ENCODE measurements at places on chromosomes 13 and 19.

GRCh38 chr13:66001140-66001539 lies 1229.0 kb downstream of the PCDH9 start:
- DNase-seq, result no peak

GRCh38 chr13:53873558-53873957 lies 844.9 kb downstream of the OLFM4 start:
- DNase-seq, result no peak

GRCh38 chr19:57110592-57111328 lies 9.0 kb upstream of the USP29 start:
- no peak for DNase-seq

DNA sequence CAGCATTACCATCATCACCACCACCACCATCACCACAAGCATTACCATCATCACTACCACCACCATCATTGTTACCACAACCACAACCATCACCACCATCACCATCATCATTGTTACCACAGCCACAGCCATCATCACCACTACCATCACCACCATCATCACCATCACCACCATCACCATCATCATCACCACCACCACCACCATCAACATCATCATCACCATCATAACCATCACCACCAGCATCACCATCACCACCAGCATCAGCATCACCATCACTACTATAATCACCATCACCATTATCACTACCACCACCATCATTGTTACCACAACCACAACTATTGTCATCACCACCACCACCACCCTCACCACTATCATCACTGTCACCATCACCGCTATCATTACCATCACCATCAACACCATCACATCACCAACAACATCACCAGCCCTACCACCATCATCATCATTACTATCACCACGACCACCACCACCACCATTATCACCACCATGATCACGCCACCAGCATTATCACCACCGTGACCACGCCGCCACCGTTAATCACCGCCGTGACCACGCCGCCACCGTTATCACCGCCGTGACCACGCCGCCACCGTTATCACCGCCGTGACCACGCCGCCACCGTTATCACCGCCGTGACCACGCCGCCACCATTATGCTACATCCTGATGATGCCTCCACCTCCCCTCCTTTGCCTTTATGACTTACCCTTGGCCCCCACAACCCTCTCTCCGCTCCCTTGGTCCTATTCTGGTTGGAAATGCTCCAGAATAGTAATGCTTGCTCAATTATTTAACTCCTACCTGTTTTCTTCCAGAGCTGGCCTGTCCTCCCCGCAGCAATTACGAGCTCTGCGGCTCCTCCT lies 10.0 kb upstream of the FXYD3 start:
- no peak for DNase-seq

- DNase-seq, result no peak
Observed at GRCh38 chr19:49359851-49360820, 2.1 kb downstream of the TEAD2 start.

DNA sequence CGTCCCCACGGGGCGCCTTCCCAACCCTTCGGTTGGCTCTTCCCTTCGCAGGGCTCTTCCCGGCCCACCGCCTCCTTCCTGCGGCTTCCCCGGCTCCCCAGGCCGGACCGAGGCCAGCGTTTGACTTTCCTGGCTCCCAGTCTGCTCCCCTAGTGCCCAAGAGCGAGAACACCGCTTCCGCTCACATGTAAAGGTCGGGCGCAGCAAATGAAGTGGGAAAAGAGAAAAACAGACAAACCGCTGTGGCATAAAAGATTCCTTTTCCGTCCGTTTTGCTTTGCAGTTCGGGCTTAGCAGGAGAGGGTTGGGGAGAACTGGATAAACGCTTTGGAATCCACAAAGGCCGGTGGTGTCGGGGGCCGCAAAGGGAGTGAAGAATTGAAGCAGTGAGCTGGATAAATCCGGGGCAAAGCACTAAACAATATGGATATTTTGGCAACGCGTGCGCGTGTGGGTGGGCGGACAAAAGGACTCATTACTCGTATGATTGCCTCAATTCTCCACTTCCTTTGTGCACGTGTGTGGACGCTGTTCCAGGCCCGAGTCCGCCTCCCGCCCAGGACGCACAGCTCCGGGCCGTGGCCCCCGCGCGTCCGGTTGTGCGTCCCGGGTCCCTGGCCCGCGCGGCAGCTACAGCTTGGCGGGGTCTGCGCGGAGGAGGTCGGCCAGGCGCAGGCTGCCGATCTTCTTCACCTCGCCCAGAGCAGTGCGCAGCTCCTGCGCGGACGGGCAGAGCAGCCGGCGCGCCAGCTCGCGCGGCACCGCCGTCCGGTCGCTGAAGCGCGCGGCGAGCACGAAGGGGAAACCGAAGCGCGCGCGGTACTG lies 8.6 kb upstream of the CDX2 start:
- DNase-seq, result no peak

- no peak for DNase-seq
Observed at GRCh38 chr19:47152205-47152604, 21.6 kb downstream of the SAE1 start.

DNA sequence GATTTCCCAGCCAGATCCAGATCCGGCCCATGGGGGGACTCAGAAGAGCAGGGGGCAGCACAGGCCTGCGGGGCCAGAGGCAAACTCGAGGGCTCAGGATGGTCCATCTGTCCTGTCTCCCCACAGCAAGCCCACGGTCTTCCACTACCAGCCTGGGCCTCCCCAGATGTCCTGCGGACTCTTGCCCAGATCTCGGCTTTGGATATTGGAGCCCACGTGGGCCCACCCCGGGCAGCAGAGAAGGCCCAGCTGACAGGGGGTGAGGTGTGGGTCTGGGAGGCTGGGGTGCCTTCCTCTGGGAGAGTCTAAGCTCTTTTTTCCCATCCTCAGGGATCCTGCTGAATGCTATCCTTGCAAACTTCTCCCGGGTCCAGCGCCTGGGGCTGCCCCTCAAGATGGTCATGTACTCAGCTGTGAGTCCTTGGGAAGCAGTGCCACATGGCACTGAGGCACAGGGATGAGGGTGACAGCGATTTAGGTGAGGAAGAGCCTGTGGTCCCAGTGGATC lies 3.4 kb downstream of the ACP4 start:
- no peak for DNase-seq

DNA sequence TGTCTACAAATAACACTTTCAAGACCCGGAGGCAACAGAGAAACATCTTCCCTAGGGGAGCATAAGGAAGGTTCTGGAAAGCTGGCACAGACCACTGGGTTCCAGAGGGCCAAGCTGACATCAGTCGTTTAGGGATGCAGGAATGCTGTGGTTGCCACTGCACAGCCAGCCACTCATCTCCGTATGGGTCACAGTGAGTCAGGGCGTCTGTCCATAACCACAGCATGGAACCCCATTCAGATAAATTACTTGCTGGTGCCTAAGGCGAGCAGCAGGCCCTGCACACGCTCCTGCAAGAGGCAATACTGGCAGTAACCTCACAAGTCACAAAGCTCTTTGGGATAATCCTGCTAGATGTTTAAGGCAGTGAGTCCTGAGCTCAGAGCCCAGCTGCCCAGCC lies 140.9 kb upstream of the UBL3 start:
- no peak for DNase-seq

DNA sequence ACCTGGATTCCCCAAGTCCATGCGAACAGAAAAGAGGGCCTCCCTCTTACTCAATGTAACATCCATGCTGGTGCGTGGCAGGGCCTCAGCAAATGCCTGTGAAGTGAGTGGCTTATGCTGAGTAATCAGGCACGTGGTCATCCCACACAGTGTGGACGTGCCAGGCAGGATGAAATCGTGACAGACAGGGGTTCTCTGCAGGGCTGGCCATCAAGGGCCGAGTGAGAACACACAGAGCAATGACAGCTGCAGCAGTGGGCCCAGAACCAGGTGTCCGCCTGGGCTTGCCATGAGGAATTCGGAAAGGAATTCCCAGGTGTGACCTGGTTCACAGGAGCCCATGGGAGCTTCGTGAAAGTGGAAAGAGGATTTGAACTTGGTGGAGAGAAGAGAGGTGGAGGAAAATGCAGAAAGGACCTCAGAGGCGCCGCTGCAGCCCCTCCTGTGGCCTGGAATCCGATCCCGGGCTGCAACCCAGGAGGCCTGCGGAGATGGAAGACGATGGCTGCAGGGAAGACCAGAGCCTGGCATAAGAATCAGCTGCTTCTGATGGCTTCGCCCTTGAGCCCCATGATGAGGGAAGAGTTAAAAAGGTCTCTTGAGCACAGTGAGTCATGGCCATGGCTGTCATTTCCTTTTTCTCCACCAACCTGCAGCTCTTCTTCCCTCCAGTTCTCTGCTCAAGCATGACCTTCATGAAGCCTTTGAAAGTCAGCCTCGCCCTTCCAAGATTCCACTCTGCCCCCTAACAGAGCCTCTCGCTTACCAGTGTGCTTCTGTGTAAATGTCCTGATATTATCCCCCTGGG lies 34.6 kb upstream of the SOX1 start:
- DNase-seq, result no peak

- no peak for DNase-seq
Observed at GRCh38 chr13:43009506-43009905, 13.9 kb upstream of the DNAJC15 start.

DNA sequence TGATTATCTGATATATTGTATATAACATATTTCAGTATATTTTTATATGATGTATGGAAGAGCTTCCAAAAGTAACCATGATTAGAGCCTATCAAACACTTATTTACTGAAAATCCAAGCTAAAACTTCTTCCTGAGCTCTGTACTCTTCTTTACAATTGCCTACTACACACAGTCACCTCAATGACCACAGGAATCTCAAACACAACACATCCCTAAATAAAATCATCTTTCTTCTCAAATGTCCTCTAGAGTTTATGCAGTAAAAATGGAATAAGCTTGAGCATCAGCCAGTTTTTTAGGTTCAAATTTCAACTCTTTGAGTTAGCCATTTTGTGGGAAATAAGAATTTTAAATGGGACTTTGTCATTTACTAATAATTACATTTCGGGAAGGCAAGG lies 102.6 kb upstream of the FNDC3A start:
- no peak for DNase-seq

GRCh38 chr19:58352760-58353671 lies at the start of gene A1BG:
TSS of gene A1BG (minus strand) at chr19:58353492. CDS start at chr19:58353437, 55 bp downstream.
- DNase-seq, result no peak

DNA sequence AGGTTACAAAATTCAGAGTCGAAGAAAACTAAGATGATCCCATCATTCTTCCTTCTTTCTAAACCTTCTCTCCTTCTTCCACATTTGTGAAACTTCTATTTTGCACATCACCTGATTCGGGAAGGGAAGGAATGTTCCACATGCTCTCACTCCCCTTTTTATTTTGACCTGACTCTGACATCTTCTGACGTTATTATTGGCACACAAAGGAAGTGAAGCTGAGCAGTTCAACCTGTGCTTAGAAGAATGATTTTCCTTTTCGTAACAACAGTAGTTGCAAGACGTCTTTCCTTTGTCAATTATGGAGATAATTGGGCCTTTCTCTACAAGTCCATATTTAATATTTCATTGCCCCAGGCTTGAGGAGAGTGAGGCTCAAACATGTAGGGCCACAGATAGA lies 18.0 kb downstream of the FAM124A start:
- no peak for DNase-seq

GRCh38 chr19:39390451-39390750 lies 505 bp downstream of the PAF1 start:
- no peak for DNase-seq

GRCh38 chr19:31513841-31514240 lies 164.6 kb upstream of the TSHZ3 start:
- DNase-seq, result no peak

GRCh38 chr13:33744589-33745369 lies 73.2 kb upstream of the RFC3 start:
- no peak for DNase-seq

- DNase-seq, result no peak
Observed at GRCh38 chr19:13817615-13818371, 22.6 kb downstream of the ZSWIM4 start.

DNA sequence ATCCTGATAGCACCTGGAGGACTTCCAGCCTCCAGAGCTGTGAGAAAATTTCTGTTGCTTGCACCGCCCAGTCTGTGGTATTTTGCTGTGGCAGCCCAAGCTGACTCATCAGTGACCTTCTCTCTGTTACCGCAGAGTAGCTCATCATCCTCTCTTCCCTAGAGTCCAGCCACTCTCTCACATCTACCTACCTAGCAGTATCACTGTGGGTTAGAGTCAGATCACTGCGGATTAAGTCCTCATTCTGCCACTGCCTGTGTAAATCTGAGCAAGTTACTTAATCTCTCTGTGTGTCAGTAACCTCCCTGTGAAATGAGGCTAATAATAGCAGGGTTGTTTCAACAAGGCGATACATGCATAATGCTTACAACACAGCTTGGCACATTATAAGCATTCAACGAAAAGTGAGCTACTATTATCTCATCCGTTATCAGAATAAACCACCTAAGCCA lies 40.3 kb upstream of the USPL1 start:
- peak; percentile 21 for DNase-seq

- DNase-seq, result no peak
Observed at GRCh38 chr13:40483601-40484000, 182.8 kb downstream of the FOXO1 start.

GRCh38 chr19:46049597-46049996 lies 8.8 kb upstream of the IGFL4 start:
- no peak for DNase-seq

- no peak for DNase-seq
Observed at GRCh38 chr19:49390929-49391359, 2.9 kb downstream of the KASH5 start.

- DNase-seq, result no peak
Observed at GRCh38 chr13:103638706-103639105, 572.5 kb upstream of the SLC10A2 start.

DNA sequence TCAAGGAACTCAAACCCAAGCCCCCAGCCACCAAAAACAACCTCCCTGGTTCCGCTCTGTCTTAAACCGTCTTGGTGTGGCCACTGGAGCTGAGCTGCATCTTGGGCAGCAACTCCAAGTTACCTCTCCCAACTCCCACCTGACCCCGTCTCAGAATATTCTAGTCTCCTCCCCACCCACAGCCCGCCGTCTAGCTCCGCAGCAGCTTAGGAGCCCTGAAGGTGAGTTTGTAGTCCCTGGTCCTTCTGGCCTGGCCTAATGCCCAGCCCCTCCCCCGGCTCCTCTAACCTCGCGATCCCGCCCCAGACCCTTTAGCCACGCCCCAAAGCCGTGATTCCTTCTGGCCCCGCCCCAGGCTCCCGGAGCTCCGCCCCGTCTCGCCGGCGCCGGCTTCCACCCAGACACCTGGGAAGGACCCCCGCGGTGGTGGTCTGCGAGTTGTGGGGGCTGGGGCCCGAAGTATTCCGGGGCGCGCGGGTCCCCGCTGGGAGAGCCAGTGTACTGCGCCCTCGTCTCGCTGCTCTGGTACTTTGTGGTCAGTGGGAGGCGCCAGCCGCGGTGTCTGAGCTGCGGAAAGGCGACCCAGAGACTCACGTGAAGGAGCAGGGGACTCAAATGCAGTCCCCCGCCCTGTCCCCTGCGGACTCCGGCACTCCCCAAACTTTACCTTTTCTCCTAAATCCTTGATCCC lies 2.5 kb upstream of the LHB start:
- DNase-seq, result peak; percentile 57

GRCh38 chr13:40963927-40964326 lies 55.2 kb downstream of the ELF1 start:
- DNase-seq, result no peak

- no peak for DNase-seq
Observed at GRCh38 chr13:101474419-101474957, 22.0 kb downstream of the ITGBL1 start.

- DNase-seq, result no peak
Observed at GRCh38 chr13:59643364-59643841, 520.3 kb downstream of the DIAPH3 start.

GRCh38 chr19:33385956-33386355 lies 12.4 kb downstream of the CEBPG start:
- no peak for DNase-seq

- DNase-seq, result no peak
Observed at GRCh38 chr13:45156565-45157361, 36.5 kb downstream of the GTF2F2 start.

GRCh38 chr13:27211771-27212364 lies 39.5 kb upstream of the RPL21 start:
- no peak for DNase-seq

Data from effector memory CD4-positive, alpha-beta T cell (primary cell).